ENCODE measurements at places on chromosomes 7 and 10.
A peak's percentile ranks its signal among the peaks of the same experiment; 100 is the strongest.

- H3K27me3 ChIP-seq = no peaks in the 10 kb centered on the region
- no peak overlapping the region for H3K27ac ChIP-seq
- no peak for DNase-seq
These were observed 267.1 kb downstream of the REEP3 start for GRCh38 chr10:63788152-63788821.

DNA sequence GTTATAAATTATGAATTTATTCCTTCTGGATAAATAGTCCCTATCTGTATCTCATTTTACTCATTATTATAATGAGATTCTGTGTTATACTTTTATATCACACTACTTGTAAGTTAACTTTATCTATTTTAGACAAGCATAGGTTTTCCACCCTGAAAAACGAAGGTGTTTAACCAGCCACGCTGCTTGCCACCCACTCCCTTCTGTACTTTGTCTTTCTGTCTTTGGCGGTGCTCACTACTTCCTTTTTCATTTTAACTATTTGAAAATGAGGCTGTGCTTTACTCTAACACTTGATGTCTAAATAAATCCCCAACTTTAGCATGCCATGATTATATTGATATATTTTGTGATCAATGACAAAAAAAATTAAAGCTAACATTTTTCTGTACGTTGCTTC lies 952.9 kb downstream of the DNAJB9 start:
- no peaks in the 10 kb centered on the region for H3K4me1 ChIP-seq
- H3K27ac ChIP-seq = no peak overlapping the region
- no peak for DNase-seq
- no peaks in the 10 kb centered on the region for H3K36me3 ChIP-seq

- no peak overlapping the region for H3K27ac ChIP-seq
- H3K36me3 ChIP-seq = no peaks in the 10 kb centered on the region
- no peaks in the 10 kb centered on the region for H3K27me3 ChIP-seq
- DNase-seq = no peak
- H3K4me3 ChIP-seq = no peak overlapping the region
- no peaks in the 10 kb centered on the region for H3K4me1 ChIP-seq
These were observed 27.7 kb upstream of the INSIG1 start for GRCh38 chr7:155269766-155270585.

DNA sequence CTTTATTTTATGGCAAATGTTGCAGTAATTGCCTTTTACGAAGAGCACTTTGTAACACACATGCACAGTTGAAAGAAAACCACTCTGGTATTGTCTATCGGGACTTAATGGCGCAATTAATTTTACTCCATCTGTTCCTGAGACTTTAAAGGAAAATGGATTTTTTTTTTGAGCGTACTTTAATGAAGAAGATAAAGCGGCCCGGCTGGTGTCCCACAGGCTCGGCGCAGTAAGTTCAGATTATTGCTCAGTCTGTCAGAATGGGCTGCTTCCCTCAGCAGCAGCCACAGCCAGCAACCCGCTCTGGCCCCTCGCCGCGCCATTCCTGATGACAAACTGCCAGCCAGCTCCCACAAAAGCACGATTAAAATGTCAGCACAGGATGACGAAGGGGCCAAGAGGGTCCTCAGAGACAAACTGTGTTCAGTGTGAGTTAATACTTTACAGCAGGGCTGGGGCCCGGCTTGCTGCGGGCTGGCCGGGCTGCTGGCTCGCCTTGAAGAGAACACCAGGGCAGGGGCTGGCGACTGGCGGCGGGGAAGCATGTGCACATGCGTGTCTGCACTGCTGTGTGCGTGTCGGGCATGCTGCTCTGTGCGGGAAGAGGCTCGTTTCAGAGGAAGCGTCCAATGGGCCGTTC lies 501.0 kb upstream of the GALNT17 start:
- no peak for DNase-seq
- no peaks in the 10 kb centered on the region for H3K36me3 ChIP-seq
- no peak overlapping the region for H3K27ac ChIP-seq
- no peaks in the 10 kb centered on the region for H3K4me1 ChIP-seq
- peaks cover 11% of the 10 kb centered on the region for H3K27me3 ChIP-seq
- H3K4me3 ChIP-seq = no peak overlapping the region

- DNase-seq = no peak
- no peaks in the 10 kb centered on the region for H3K36me3 ChIP-seq
- H3K27ac ChIP-seq = no peak overlapping the region
- H3K27me3 ChIP-seq = no peaks in the 10 kb centered on the region
These were observed 106.7 kb downstream of the NRG3 start for GRCh38 chr10:81981724-81982123.

DNA sequence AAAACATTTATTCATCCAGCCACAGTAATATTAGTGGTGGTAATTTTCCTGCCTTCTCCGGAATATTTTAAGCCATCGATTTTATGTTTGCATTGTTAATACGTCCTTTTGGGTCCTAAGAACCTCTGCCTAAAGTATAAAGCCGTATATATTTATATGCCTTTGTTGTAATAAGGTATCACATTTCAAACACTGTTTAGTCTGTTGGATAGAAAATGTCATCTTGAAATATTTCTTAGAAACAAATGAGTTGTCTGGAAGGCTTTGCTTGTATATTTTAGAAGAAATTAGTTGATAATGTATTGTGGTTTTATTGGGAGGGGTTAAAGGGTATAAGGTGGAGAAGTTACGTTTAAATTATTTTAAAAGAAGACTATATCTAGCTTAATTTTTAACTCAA lies 11.1 kb downstream of the PRPF18 start:
- no peak overlapping the region for H3K4me3 ChIP-seq
- H3K4me1 ChIP-seq = no peaks in the 10 kb centered on the region
- H3K36me3 ChIP-seq = peaks cover 22% of the 10 kb centered on the region
- no peaks in the 10 kb centered on the region for H3K27me3 ChIP-seq

DNA sequence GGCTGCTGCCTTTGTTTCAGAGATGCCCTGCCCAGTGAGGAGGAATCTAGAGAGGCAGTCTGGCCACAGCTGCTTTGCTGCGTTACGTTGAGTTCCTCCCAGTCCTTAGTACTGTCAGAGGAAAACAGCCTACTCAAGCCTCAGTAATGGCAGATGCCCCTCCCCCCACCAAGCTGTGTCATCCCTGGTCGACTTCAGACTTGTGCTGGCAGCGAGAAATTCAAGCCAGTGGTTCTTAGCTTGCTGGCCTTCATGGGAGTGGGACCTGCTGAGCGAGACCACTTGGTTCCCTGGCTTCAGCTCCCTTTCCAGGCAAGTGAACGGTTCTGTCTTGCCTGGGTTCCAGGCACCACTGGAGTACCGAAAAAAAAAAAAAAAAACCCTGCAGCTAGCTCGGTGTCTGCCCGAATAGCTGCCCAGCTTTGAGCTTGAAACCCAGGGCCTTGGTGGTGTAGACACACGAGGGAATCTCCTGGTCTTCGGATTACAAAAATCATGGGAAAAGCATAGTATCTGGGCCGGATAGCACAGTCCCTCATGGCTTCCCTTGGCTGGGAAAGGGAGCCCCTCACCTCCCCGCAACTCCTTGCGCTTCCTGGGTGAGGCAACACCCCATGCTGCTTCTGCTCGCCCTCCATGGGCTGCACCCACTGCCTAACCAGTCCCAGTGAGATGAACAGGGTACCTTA lies 9.1 kb downstream of the SDHAF3 start:
- peaks cover 6% of the 10 kb centered on the region for H3K4me1 ChIP-seq
- no peaks in the 10 kb centered on the region for H3K36me3 ChIP-seq
- no peak overlapping the region for H3K4me3 ChIP-seq
- peak overlapping the region; percentile 51 for H3K27ac ChIP-seq

DNA sequence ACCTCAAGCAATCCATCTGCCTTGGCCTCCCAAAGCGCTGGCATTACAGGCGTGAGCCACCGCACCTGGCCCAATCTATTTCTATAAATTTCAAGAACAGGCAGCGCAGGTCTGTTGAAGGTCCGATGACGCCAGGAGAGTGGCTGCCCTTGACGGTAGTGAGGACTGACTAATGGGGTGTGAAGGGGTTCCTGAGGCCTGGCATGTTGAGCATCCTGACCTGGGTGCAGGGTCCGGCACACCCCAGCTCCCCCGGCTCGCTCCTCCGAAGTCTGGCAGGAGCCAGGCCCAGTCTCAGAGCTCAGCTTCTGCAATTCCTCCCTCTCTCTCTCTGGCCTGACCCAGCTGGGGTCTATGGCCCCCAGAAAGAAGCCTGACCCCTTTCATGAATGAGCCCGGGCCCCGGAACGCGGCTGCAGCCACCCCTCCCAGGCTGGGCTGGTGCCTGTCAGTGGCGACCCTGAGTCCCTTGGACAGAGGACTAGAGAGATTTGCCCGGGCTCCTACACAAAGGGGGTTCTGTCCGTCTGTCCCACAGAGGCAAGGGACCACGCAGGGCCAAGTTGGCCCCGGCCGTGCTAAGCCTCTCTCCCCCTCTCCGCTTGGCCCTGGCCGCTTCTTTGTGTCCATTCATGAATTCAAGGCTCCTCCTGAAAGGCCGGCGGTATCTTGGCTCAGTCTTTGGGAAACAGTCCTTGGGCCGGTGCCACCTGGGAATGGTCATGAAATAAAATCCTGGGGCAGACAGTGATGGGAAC lies 18.8 kb downstream of the MMD2 start:
- H3K4me1 ChIP-seq = no peaks in the 10 kb centered on the region
- no peaks in the 10 kb centered on the region for H3K27me3 ChIP-seq
- no peak for DNase-seq
- no peak overlapping the region for H3K27ac ChIP-seq

DNA sequence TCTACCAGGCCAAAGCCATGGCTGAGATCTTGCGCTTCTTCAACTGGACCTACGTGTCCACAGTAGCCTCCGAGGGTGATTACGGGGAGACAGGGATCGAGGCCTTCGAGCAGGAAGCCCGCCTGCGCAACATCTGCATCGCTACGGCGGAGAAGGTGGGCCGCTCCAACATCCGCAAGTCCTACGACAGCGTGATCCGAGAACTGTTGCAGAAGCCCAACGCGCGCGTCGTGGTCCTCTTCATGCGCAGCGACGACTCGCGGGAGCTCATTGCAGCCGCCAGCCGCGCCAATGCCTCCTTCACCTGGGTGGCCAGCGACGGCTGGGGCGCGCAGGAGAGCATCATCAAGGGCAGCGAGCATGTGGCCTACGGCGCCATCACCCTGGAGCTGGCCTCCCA lies 142.7 kb downstream of the GRM3 start:
- H3K4me1 ChIP-seq = no peaks in the 10 kb centered on the region
- H3K36me3 ChIP-seq = no peaks in the 10 kb centered on the region
- DNase-seq = no peak
- no peaks in the 10 kb centered on the region for H3K27me3 ChIP-seq

- H3K27me3 ChIP-seq = no peaks in the 10 kb centered on the region
- no peak overlapping the region for H3K27ac ChIP-seq
- H3K4me1 ChIP-seq = peaks cover 7% of the 10 kb centered on the region
- peak; percentile 27 for DNase-seq
- no peak overlapping the region for H3K4me3 ChIP-seq
- no peaks in the 10 kb centered on the region for H3K36me3 ChIP-seq
These were observed 157.5 kb downstream of the TAX1BP1 start for GRCh38 chr7:27897441-27897847.

DNA sequence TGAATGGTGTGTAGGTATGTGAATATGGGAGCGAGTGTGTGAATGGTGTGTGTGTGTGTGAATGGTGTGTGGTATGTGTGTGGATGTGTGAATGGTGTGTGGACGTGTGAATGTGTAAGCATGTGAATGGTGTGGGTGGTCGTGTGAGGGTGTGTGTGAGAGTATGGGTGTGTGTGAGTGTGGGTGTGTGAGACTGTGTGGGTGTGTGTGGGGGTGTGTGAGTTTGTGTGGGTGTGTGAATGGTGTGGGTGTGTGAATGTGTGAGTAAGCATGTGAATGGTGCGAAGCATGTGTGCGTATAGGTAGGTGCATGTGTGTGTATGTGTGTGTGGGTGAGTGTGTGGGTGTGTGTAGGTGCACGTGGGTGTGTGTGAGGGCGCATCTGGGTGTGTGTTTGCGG lies 160.7 kb upstream of the COBL start:
- H3K36me3 ChIP-seq = no peaks in the 10 kb centered on the region
- H3K27me3 ChIP-seq = peaks cover 3% of the 10 kb centered on the region
- no peaks in the 10 kb centered on the region for H3K4me1 ChIP-seq
- H3K27ac ChIP-seq = no peak overlapping the region
- DNase-seq = no peak
- H3K4me3 ChIP-seq = no peak overlapping the region

- H3K4me3 ChIP-seq = no peak overlapping the region
- no peaks in the 10 kb centered on the region for H3K36me3 ChIP-seq
- H3K4me1 ChIP-seq = no peaks in the 10 kb centered on the region
- no peaks in the 10 kb centered on the region for H3K27me3 ChIP-seq
These were observed 230.9 kb downstream of the ZEB1 start for GRCh38 chr10:31549896-31550295.

GRCh38 chr7:51146816-51147586 lies 169.6 kb downstream of the COBL start:
- no peaks in the 10 kb centered on the region for H3K27me3 ChIP-seq
- H3K36me3 ChIP-seq = no peaks in the 10 kb centered on the region
- no peak overlapping the region for H3K27ac ChIP-seq
- H3K4me3 ChIP-seq = no peak overlapping the region

GRCh38 chr7:137669706-137670105 lies 177.1 kb downstream of the DGKI start:
- no peaks in the 10 kb centered on the region for H3K36me3 ChIP-seq
- H3K4me1 ChIP-seq = peaks cover 4% of the 10 kb centered on the region
- H3K27me3 ChIP-seq = no peaks in the 10 kb centered on the region
- H3K4me3 ChIP-seq = no peak overlapping the region
- H3K27ac ChIP-seq = no peak overlapping the region
- no peak for DNase-seq

DNA sequence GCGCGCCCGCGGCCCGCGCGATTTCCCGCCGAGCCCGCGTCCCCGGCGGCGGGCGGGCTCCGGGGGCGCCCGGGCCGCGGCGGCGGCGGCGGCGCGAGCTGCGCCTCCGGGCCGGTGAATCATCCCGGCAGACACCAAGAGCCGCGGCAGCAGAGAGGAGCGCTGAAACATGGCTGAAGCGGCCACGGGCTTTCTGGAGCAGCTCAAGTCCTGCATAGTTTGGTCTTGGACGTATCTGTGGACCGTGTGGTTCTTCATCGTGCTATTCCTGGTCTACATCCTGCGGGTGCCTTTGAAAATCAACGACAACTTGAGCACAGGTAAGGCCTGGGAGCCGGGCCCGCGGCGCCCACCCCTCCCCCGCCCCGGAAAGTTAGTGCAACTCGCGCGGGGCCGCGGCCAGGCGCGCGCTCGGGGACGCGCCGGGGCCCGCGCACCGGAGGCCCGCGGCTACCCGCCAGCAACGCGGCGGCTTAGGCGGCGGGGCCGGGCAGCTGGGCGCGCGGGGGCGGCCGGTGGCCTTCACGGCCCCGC lies at the start of gene ST7:
Gene ST7 (plus strand): TSS at position 130 of the 534 bp plus-strand sequence. CDS start 40 bp downstream, at position 170.
- H3K27ac ChIP-seq = peak within 1 kb of the TSS; percentile 100
- H3K36me3 ChIP-seq = no peaks in the 10 kb centered on the region
- H3K4me1 ChIP-seq = peaks cover 61% of the 10 kb centered on the region
- H3K4me3 ChIP-seq = peak within 1 kb of the TSS; percentile 96
- peak; percentile 77 for DNase-seq

- H3K4me1 ChIP-seq = no peaks in the 10 kb centered on the region
- no peak for DNase-seq
- no peaks in the 10 kb centered on the region for H3K27me3 ChIP-seq
- H3K4me3 ChIP-seq = no peak overlapping the region
These were observed 298.0 kb upstream of the KCND2 start for GRCh38 chr7:119974972-119975371.

- no peak overlapping the region for H3K4me3 ChIP-seq
- no peak for DNase-seq
- H3K27ac ChIP-seq = no peak overlapping the region
- no peaks in the 10 kb centered on the region for H3K27me3 ChIP-seq
- H3K4me1 ChIP-seq = no peaks in the 10 kb centered on the region
These were observed 35.7 kb upstream of the DYNC1I1 start for GRCh38 chr7:95736635-95737034.
